ENCODE measurements at places on chromosomes 5 and 9. TPM values are rescaled to one million over a fixed set of nuclear protein-coding genes. Genes with fewer than 3 reads are reported as not detected.

DNA sequence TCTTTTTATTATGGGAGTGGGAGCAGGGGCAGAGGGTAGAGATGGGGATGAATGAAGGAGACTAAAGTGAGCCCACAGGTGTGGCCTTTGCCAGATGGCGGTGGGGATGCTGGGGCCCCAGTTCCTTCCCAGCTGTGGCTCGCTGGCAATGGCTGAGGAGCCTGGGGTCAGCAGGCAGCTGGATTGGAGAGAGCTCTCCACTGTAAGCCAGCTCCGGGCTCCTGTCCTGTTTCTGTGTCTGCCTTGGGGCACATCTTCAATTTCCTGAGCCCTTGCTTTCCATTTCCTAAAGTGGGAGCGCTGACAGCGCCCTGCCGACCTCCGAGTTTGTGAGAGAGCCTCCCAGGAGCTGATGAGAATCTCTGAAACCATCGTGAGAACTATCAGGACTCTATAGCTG lies 75.6 kb upstream of the SPRY4 start:
- no peak for DNase-seq

DNA sequence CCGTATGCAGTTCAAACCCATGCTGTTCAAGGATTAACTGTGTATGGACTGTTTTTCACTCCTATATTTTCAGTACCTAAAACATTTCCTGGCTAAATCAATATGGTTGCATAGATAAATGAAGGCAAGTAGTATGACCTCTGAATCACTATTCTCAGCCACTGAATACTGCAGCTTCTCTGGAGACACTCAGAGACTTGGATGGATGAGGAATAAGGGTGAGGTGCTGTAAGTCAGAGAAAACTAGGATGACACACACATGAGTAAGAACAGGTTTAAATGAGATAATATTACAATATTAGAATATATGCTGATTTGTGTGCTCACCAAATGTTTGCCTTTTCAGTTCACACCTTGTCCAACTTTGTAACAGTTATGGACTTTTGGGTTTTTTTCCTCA lies 26.0 kb upstream of the ANXA1 start:
- no peak for DNase-seq

DNA sequence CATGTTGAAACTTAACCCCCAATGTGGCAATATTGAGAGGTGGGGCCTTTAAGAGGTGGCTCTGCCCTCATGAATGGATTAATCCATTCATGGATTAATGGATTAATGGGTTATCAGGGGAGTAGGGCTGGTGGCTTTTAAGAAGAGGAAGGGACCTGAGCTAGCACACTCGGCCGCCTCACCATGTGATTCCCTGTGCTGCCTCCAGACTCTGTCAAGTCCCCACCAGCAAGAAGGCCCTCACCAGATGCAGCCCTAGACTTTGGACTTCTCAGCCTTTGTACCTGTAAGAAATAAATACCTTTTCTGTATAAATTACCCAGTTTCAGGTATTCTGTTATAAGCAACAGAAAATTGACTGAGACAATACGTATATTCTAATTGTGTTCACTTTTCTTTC lies 272.2 kb upstream of the DMRT1 start:
- no peak for DNase-seq

The NAA35 gene
- 10.4 TPM for total RNA-seq

The STKLD1 gene
- total RNA-seq, result 0.25 TPM
